EL (cell line): ENCODE measurements at places on chromosomes 6 and 20.

GRCh38 chr6:165167861-165168260 lies 141.5 kb downstream of the C6orf118 start:
- DNase-seq: no peak

DNA sequence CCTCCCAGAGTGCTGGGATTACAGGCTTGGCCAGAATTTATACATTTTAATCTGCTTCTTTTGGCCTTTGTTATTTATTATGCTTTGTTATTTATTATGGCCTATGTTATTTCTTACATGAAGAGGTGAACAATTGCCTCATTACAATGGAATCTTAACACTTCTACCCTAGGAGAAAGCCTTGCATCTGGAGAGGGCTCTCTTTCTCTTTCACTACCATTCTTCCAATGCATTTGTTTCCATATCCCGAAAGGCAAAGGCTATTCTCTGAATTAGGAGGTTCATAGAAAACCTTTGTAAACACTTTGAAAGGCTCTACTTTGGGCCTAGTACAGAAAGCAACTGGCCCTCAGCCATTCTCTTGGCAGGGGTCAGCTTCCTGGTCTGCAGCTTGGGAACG lies 19.9 kb upstream of the DEK start:
- no peak for DNase-seq

- no peak for DNase-seq
Observed at GRCh38 chr6:69542494-69542893, 254.3 kb downstream of the LMBRD1 start.

DNA sequence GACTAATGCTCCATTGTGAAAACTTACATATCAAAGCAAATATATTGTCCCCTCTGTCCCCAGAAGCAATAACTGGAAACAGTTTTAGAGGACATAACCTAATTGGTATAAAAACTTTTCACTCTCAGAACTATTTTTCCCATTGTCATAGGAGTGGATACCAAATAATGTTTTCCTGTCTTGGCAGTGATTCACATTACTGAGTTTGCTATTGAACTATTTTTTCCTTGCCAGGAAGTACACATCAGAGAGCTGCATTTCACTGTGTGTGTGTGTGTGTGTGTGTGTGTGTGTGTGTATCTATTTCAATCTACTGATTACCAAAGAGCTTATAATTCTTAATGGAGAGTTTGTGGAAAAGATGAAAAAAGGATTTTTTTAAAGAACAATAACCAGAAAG lies 45.4 kb downstream of the AKAP12 start:
- DNase-seq: peak; percentile 29

GRCh38 chr6:150207931-150208570 lies 65.2 kb downstream of the PPP1R14C start:
- peak; percentile 59 for DNase-seq

DNA sequence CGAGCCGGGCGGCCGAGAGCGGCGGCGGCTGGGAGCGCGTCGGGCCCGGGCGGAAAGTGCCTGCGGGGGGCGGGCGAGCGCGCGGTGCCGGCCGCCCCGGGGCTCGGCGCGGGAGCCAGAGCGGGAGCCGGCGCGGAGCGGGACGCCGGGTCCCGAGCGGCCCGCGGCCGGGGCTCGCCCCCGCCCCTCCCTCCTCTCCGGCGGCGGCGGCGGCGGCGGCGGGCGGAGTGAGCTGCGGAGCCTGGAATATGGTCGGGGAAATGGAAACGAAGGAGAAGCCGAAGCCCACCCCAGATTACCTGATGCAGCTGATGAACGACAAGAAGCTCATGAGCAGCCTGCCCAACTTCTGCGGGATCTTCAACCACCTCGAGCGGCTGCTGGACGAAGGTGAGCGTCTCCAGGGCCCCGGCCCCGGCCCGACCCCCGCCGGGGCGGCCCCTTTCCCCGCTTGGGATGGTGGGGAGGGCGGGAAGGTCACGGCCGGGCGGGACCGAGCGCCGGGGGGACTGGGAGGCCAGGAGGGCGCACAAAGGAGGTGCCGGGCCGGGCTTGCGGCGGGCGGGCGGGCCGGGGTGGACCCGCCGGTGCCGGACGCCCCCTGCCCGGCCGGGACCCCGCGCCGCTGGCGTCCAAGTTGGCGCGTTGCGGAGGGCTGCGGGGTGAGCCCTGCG lies 565 bp downstream of the QKI start:
- DNase-seq: no peak

- DNase-seq: no peak
Observed at GRCh38 chr6:144920391-144920961, 635.3 kb downstream of the UTRN start.

DNA sequence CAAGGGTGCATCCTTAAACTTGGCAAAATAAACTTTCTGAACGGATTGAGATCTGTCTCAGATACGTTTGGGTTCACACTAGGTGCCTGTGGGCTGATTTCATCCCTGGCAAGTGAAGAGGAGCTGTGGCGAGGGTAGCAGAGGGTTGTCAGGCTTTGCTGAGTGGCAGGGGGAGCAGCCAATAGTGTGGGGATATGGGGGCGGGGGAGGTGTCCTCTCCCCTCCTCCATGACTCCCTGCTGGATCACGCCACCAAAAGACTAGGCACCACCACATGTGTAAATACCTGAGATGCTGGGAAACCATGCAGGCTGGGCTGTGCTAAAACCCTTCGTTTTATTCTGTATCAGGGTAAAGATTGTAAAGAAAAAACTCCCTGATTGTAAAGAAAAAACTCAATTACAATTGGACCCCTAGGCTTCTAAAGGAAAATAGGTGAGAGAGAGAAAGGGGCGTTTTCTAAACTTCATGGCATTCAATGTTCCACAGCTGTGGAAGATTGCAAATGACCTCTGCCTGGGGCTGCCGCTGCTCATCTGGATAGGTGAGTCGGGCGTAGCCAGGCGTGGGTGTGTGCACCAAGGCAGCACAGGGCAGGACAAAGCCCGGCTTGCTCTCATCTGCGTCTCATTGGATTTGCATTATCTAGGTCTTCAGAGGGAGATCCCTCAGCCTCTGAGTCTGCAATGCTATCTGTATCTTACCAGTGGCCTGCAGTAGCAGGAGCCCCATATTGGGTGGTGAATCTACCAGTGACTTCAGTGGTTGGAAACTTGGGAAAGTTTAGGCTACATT lies 26.9 kb upstream of the ADTRP start:
- no peak for DNase-seq

DNA sequence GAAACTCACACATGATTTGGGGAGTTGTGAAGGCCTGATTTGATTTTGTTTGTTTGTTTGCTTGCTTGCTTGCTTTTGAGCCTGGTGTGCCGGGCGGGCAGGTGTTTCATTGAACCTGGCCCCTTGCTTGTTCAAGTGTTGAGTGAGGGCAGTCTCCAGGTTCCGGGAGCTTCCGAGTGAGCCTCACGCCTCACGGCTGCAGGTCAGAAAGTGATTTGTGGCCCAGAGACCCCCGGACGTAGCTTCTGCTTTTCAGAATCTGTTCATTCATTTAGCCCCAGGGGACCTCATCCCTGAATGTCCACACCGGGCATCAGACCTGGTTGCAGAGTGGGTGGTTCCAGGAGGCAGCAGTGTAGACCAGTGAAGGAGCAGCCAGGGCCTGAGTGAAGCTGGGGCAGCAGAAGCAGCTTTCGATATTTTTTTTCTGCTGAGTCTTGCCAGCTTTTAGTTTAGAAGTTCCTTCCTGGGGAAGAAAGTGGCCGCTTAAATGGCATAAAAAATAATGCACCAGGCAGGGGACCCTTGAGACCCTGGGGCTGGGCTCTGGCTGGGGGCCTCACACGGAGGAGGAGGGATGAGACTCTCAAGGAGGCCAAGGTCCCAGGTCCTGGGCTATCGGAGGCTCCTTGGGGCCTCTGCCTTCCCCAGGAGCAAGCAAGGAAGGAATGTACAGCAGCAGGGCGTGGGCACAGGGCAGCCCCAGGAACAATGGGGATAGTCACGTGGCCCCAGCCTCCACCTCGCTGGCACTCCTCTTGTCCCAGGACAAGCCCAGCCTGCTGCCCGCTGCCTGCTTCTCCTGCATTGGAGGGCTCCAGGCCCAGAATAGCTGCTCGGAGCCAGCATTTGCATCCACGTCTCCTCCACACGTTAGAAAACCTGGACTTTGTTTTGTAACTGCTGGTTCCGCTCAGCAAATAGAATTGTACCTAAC lies 89.2 kb upstream of the BHLHE23 start:
- DNase-seq: no peak

- DNase-seq: no peak
Observed at GRCh38 chr20:44396369-44397130, 41.1 kb downstream of the HNF4A start.

DNA sequence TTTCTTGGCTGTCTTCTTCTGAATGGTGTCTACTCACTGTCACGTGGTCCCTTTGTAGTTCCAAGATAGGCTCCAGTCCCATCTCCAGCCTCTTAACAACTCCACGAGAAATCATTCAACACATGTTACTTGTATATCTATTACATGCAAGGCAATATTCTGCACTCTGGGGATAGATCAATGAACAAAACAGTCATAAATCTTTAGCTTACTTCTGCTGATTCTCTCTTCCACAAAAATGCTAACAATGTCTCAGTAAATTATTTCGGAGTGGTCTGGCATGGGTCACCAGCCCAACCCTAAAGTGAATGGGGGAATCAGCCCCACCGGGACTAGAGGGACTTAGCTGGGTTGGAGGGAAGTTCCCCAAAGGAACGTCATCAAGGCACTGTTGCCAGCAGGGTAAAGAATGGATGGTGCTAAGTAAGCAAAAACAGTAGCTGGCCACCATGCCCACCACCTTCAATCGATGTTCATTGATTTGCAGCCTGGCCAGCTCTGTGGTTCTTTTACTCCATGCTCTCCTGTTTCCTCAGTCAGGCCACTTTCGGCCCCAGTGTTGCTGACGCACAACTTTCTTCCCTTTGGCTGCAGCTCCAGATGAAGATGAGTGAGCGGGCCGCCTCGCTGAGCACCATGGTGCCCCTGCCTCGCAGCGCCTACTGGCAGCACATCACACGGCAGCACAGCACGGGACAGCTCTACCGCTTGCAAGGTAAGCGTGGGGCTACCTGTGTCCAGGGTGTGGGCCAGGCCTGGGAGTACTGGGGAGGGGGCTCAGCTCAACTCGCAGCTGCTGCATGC lies 167.7 kb downstream of the DOK5 start:
- no peak for DNase-seq

- peak; percentile 88 for DNase-seq
Observed at GRCh38 chr6:27684264-27685211, 211.6 kb upstream of the ZNF184 start.

DNA sequence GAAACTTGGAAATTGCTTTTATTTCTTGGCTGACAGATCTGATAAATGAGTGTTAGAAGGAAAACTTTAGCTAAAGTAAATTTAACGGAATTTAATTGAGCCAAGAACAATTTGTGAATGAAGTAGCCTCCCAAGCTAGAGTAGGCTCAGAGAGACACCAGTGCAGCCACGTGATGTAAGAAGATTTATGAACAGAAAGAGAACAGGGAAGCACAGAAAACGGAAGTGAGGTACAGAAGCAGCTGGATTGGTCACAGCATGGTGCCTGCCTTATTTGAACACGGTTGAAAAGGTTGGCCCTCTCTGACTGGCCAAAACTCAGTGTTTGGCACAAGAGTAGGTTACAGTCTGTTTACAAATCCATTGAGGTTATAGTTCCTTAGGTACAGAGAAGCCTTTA lies 29.5 kb upstream of the IFNGR1 start:
- DNase-seq: no peak

DNA sequence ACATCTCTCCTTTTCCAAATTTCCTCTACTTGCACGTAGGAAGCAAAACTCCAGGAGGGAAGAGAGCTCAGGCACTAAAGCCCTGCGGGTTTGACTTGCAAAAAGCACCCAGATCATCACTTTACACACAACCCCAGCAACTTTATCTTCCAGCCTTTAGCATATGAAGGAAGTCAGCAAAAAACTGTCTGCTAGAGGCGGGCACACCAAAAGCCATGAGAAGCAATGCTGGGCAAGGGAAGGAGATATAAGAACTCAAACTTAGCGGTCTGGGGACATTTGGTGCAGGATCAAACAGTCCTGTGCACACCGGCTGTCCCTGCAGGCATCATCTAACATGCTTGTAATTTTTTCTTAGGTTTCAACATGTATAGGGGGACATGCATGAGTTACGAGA lies 113.3 kb downstream of the JPH2 start:
- DNase-seq: no peak

GRCh38 chr20:3659492-3660261 lies 3.5 kb downstream of the GFRA4 start:
- DNase-seq: no peak

DNA sequence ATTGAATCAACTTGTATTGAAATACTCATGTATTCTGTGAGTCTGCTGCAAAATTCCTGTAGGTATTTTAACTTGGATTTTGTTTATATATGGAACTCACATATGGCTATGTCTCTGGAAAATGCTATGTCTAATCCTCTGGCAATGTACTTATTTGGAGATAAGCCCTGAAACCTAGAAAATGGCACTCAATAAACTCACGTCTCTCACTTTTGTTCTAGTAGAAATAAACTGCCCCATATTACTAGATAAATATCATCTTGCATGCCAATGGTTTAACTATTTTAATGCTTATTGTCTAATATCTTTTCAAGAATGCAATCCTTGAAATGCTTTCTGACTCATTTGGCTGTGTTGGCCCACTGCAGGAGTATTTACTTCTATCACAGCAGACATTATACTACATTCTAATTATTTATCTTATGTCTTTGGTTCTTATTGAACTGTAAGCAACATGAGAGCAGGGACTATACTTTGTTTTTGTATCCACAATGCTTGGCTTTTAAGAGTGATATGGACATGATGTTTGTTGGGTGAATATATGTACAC lies 292.2 kb upstream of the RSPO3 start:
- DNase-seq: peak; percentile 33

DNA sequence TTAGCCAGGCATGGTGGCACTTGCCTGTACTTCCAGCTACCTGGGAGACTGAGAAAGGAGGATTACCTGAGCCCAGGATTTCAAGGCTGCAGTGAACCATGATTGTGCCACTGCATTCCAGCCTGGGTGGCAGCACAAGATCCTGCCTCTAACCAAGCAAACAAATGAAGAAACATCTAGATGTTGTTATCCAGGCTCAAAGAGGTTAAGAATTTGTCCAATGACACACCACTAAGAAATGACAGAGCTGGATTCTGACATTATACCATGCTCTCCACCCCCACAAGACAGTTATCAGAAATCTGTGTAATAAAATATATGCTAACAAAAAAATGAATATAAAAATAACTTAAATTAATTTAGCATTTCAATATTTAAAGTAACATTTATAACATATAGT lies 925.5 kb upstream of the SLC35B3 start:
- DNase-seq: peak; percentile 66

DNA sequence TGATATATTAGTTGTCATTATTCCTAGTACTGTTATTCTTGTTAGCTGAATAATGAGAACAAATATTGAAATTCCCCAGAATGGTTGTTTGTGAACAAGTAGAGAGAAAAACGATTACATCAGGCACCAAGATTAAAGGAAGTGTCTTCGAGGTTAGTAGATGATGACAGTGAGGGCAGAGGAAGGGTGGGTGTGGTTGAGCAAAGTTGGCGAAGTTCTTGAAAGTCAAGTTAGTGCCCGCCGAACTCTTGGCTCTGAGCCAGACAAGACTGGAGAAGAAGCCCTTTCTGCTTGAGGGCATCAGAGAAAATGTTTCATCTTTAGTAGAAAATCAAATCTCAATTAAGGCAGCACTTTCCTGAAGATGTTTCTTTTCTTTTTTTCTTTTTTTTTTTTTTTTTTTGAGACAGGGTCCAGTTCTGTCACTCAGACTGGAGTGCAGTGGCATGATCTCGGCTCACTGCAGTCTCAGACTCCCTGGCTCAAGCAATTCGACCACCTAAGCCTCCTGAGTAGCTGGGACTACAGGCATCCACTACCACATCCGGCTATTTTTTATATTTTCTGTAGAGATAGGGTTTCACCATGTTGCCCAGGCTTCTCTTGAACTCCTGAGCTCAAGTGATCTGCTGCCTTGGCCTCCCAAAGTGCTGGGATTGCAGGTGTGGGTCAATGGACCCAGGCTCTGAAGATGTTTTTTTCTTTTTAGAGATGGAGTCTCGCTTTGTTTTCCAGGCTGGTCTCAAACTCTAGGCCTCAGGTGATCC lies 77.1 kb downstream of the SGK1 start:
- no peak for DNase-seq
